ENCODE measurements at places on chromosomes 11 and 22.

DNA sequence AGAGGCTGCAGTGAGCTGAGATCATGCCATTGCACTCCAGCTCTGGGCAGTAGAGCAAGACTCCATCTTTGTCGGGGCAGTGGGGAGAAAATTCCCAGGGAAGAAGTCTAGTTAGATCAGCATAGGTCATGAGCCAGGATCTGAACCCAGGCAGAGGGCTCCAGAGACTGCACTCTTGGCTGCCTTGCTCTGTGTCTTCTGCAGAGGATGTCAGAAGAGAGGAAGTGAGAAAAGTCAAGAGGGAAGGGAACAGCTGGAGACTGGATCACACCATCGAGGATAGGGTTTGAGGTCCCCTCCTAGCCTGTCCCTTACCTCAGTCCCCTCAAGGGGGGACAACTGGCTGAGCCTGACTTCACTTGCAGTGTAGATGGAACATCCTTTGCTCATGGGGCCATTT is 5.8 kb downstream of the MYOD1 start:
- no peak overlapping the region for H3K4me3 ChIP-seq
- H3K36me3 ChIP-seq: no peaks in the 10 kb centered on the region
- no peak for DNase-seq
- H3K4me1 ChIP-seq: no peaks in the 10 kb centered on the region
- no peak overlapping the region for H3K27ac ChIP-seq

DNA sequence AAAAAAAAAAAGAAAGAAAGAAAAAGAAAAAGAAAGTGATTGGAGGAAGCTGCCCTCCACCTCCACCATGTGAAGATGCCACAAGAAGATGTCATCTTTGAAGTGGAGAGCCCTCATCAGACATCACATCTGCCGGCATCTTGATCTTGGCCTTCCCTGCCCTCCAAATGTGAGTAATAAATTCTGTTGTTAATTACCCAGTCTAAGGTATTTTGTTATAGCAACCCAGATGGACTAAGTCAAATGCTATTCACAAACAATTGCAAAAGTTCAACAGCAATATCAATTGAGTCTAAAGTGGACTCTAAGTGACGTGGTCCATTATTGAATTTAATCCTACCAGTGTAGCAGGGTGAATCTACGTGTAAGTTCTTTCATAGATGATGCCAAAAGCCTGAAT is 55.9 kb upstream of the NUP160 start:
- no peaks in the 10 kb centered on the region for H3K36me3 ChIP-seq
- H3K27me3 ChIP-seq: no peaks in the 10 kb centered on the region
- no peak for DNase-seq
- no peaks in the 10 kb centered on the region for H3K4me1 ChIP-seq

DNA sequence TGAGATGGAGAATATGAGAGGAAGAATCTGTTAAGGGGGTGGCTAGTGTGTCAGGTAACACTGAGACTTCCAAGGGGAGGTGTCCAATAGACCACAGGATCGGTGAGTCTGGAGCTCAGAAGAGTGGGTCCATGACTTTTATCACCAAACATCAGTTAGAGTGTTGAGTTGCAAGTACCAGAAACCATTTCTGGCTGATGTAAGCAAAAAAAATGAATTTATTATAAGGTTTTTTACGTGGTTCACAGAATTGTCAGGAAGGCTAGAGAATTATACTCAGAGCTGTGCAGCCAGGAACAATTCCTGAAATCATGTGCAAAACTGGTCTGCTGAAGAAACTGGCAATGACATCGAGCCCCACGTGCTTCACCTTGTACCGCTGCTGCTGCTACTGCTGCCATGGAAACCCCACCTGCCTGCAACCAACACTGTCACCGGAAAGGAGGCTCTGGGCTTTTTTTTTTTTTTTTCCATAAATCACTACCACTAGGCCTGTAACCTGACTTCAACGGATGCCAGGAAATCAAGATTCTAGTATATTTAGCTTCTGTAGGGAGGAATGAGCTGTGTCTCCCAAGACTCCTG is 16.6 kb upstream of the STK33 start:
- H3K27me3 ChIP-seq: no peaks in the 10 kb centered on the region
- H3K4me3 ChIP-seq: no peak overlapping the region
- H3K36me3 ChIP-seq: no peaks in the 10 kb centered on the region
- no peak overlapping the region for H3K27ac ChIP-seq

DNA sequence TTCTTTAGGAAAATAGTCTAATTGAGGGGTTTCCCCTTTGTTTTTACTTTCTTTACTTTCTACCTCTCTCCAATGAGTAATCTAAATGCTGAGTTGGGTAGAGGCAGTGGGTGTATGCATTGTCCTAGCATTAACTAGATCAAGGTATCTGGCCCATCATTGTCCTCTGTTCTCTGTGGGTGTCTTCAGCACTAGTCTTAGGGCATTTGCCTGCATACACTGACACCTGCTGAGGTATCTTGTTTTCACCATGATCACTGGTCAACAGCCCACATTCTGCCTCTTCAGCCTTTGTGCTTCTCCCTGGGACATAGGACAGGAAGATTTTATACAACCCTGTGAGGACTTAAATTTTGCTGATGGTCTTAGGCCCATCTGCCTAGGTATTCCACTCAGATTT is 371.1 kb downstream of the RAB38 start:
- no peak overlapping the region for H3K4me3 ChIP-seq
- no peaks in the 10 kb centered on the region for H3K27me3 ChIP-seq
- H3K27ac ChIP-seq: no peak overlapping the region

- no peak overlapping the region for H3K27ac ChIP-seq
- no peak overlapping the region for H3K4me3 ChIP-seq
- no peaks in the 10 kb centered on the region for H3K27me3 ChIP-seq
- no peaks in the 10 kb centered on the region for H3K4me1 ChIP-seq
- no peak for DNase-seq
- no peaks in the 10 kb centered on the region for H3K36me3 ChIP-seq
These were observed 17.3 kb downstream of the RNH1 start for GRCh38 chr11:489610-490185.

GRCh38 chr11:85540635-85541205 is 86.4 kb downstream of the DLG2 start:
- no peak overlapping the region for H3K27ac ChIP-seq
- no peaks in the 10 kb centered on the region for H3K4me1 ChIP-seq
- DNase-seq: no peak
- no peak overlapping the region for H3K4me3 ChIP-seq
- no peaks in the 10 kb centered on the region for H3K27me3 ChIP-seq

DNA sequence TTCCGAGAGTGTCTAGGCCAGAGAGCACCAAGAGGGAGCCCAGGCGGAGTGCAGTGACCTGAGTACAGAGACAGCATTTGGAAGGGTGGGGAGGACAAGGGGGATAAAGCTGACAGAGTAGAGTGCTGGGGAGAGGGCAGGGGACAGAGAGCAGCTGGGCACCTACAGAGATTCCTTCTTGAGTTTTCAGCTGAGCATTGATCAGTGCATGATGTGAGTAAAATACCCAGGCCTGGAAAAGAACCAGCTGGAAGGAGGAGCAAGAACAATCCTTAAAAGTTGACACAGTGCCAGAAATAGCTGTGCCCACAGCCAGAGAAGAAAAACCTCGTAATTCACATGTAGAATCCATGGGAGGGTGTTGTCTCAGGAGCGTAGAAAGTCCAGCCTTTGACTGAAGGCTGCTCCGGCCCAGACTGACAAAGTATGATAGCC is 33.9 kb upstream of the PANX2 start:
- no peaks in the 10 kb centered on the region for H3K4me1 ChIP-seq
- no peak for DNase-seq
- no peaks in the 10 kb centered on the region for H3K27me3 ChIP-seq
- H3K27ac ChIP-seq: no peak overlapping the region

DNA sequence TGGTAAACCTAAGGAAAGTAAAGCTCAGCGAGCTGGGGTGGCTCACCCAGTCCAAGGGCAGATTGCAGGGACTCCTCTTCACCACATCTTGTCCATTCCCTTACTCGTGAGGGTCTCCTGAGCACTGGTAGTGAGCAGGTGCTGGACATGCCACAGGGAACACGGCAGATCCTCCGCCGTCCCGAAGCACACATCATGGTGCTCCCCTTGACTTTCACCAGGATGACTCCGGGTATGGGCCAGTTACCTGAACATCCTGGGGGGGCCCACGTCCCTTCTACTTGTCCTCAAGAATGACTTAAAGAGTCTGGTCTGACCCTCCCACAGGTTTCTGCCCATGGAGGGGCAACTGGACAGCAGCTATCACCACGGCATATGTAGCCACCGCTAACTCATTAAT is 8.0 kb upstream of the SF1 start:
- H3K27ac ChIP-seq: no peak overlapping the region
- no peak for DNase-seq
- no peaks in the 10 kb centered on the region for H3K36me3 ChIP-seq
- H3K27me3 ChIP-seq: no peaks in the 10 kb centered on the region
- no peaks in the 10 kb centered on the region for H3K4me1 ChIP-seq

GRCh38 chr11:10604798-10605197 is 36.3 kb upstream of the LYVE1 start:
- no peak overlapping the region for H3K4me3 ChIP-seq
- no peaks in the 10 kb centered on the region for H3K4me1 ChIP-seq
- no peaks in the 10 kb centered on the region for H3K36me3 ChIP-seq
- DNase-seq: no peak

GRCh38 chr11:71431271-71431670 is 16.9 kb downstream of the DHCR7 start:
- H3K4me3 ChIP-seq: no peak overlapping the region
- H3K27ac ChIP-seq: no peak overlapping the region
- H3K36me3 ChIP-seq: no peaks in the 10 kb centered on the region
- H3K27me3 ChIP-seq: no peaks in the 10 kb centered on the region

- no peaks in the 10 kb centered on the region for H3K27me3 ChIP-seq
- no peak overlapping the region for H3K4me3 ChIP-seq
- H3K4me1 ChIP-seq: no peaks in the 10 kb centered on the region
These were observed 361.0 kb upstream of the ANO3 start for GRCh38 chr11:25970726-25971508.

GRCh38 chr11:41254966-41255365 is 204.5 kb downstream of the LRRC4C start:
- DNase-seq: no peak
- no peak overlapping the region for H3K27ac ChIP-seq
- no peaks in the 10 kb centered on the region for H3K4me1 ChIP-seq
- no peak overlapping the region for H3K4me3 ChIP-seq
- H3K27me3 ChIP-seq: no peaks in the 10 kb centered on the region

- DNase-seq: no peak
- no peak overlapping the region for H3K27ac ChIP-seq
- no peaks in the 10 kb centered on the region for H3K36me3 ChIP-seq
- H3K4me1 ChIP-seq: no peaks in the 10 kb centered on the region
- H3K27me3 ChIP-seq: no peaks in the 10 kb centered on the region
These were observed 19.4 kb downstream of the MUC5AC start for GRCh38 chr11:1177020-1177770.

DNA sequence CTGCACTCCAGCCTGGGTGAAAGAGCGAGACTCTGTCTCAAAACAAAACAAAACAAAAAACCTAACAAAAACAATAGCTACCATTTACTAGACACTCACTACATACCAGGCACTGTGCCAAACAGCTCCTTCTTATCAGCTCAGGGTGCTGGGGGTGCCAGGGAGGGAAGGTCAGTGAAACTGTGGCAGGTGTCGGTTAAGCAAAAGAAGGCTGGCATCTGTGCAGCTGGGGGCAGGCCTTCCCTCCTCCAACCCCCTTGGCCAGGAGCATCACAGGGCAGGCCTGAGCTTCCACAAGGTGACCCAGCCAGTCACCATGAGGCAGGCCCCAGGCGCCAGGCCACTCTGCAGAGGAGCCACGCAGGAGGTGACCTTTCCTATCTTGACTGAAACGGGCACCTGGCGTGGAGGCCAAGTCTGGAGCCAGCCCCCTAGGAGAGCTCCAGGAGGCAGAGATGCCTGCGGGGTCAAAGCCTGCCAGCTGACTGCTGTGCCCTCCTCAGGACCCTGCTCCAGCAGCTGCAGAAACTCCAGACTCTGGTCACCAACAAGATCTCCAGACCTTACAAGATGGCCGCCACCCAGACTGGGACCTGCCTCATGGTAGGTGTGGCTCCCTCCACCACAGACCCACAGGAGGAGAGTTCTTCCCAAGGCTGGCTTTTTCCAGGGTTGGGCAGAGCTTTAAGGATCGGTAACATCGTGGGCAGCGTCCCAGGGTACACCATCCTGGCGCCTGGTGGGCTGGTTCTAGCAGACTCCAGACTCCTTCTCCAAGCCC is 31.3 kb upstream of the DGKZ start:
- peak overlapping the region; percentile 64 for H3K27ac ChIP-seq
- no peak overlapping the region for H3K4me3 ChIP-seq
- H3K4me1 ChIP-seq: peaks cover 5% of the 10 kb centered on the region
- DNase-seq: peak; percentile 83
- peaks cover 10% of the 10 kb centered on the region for H3K36me3 ChIP-seq

- H3K27me3 ChIP-seq: no peaks in the 10 kb centered on the region
- no peaks in the 10 kb centered on the region for H3K36me3 ChIP-seq
- no peak overlapping the region for H3K27ac ChIP-seq
- no peak overlapping the region for H3K4me3 ChIP-seq
These were observed 25.0 kb downstream of the ARRB1 start for GRCh38 chr11:75326439-75326810.

GRCh38 chr22:34808618-34809017 is 257.3 kb upstream of the ISX start:
- no peak overlapping the region for H3K27ac ChIP-seq
- no peak for DNase-seq
- no peaks in the 10 kb centered on the region for H3K4me1 ChIP-seq
- H3K4me3 ChIP-seq: no peak overlapping the region
- no peaks in the 10 kb centered on the region for H3K36me3 ChIP-seq
- H3K27me3 ChIP-seq: no peaks in the 10 kb centered on the region

DNA sequence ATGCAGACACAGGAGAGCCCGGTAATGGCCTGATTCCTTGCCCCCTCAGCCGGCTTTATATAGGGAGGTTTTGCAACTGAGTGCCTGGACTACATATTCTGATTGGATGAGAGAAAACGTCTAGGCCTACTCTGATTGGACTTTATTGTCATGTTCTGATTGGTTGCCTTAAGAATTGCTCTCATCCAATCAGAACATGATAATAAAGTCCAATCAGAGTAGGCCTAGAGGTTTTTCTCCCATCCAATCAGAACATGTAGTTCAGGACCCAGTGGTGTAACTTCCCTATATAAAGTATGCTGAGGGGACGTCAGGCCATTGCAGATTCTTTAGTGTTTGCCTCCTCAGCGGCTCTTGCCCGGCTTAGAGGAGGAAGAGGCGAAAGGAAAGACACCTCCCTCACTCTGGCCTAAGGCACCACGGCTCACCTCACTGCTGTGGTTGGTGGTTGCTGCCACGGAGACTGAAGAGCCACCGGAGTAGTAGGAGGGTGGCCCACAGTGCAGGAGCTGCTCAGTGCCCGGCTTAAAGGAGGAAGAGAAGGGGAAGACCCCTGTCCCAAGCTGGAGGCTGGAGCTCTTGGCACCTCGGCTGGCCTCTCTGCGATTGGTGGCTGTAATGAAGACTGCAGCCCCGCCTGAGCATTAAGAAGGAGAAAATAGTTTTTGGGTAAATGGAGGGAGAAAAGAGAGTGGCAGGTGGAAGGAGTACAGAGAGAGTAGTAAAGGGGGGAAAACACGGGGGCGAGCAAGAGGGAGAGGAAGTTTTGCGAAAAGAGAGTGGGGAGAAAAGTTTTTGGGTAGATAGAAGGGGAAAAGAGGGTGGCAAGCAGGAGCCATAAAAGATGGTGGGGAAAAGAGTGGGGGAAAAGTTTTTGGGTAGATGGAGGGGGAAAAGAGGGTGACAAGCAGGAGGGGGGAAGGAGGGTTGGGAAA is 116.7 kb upstream of the SERPIND1 start:
- H3K4me3 ChIP-seq: no peak overlapping the region
- DNase-seq: no peak
- H3K27ac ChIP-seq: no peak overlapping the region
- H3K36me3 ChIP-seq: no peaks in the 10 kb centered on the region
- H3K4me1 ChIP-seq: no peaks in the 10 kb centered on the region

Data from pancreas (tissue), 10 donors.